ENCODE measurements at places on chromosomes 12 and 14.

DNA sequence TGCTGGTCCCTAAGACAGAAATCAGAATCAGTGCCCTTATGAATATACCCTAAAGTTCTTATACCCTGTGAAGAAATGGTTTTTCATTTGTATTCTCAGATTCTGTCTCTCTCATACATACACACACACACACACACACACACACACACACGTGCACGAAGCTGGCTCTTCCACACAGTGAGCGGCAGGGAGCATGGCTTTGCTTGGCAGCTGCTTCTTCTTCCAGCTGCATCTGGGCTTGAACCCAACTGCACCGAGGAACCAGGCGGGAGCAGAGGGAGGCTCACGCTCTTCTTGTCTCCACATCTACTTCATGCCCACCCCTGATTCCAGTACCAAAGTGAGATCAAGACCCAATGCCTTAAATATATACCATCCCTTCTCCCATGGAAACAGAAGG, 19.4 kb downstream of the GRIN2B start:
- DNase-seq = no peak

DNA sequence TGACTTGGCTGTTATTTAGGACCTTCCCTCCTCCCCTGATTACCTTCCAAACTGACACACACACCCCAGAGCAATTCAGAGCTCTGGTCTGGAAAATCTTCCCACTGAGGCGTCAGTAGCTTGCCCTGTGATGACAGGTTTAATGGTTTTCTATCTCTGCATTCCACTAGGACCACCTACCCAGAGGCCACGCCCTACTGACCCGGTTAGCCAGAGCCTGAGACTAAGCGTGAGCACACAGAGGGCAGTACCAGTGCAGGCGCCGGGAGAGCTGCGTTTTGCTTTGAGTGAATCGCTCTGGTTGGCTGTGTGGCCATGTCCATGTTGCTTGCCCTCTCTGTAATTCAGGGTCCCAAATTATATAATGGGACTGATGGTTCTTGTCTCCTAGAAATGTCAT, 36.2 kb upstream of the ATP2A2 start:
- no peak for DNase-seq

GRCh38 chr14:63881926-63882325, 29.1 kb downstream of the SYNE2 start:
- DNase-seq = no peak

GRCh38 chr14:61416591-61416990, 95.2 kb downstream of the PRKCH start:
- no peak for DNase-seq

GRCh38 chr12:24398605-24399004, 449.1 kb upstream of the SOX5 start:
- DNase-seq = no peak

DNA sequence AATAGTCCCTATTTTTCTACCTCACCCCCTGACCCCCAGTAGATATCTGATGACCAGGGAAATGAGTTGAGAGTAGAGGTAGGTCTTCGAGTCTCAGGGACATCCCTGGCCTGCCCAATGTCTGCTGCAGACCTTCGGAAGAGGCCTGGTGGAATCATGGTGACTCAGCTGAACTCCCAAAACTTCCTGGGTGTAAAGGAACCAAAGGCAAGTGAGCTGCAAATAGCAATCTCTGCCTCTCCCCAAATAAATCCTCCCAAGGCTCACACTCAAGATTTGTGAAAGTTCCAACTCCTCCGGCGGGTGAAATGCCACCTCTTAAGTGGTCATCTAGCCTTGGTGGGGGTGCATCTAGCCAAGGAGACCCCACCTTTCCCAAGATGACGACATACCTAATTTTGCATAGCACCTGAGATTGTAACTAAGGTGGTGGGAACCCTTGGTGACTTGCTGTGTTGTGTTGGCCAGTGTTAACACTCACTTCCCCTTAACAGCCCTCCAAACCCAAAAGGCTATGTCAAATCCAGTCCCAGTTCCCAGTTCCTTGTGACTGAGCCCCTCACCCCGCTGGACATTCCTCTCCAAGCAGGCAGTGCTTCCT, 6.3 kb downstream of the ZFP36L1 start:
- no peak for DNase-seq

GRCh38 chr14:100911665-100912316, 8.3 kb upstream of the RTL1 start:
- no peak for DNase-seq

- DNase-seq = no peak
Observed at GRCh38 chr12:114266536-114266935, 139.4 kb downstream of the TBX5 start.

DNA sequence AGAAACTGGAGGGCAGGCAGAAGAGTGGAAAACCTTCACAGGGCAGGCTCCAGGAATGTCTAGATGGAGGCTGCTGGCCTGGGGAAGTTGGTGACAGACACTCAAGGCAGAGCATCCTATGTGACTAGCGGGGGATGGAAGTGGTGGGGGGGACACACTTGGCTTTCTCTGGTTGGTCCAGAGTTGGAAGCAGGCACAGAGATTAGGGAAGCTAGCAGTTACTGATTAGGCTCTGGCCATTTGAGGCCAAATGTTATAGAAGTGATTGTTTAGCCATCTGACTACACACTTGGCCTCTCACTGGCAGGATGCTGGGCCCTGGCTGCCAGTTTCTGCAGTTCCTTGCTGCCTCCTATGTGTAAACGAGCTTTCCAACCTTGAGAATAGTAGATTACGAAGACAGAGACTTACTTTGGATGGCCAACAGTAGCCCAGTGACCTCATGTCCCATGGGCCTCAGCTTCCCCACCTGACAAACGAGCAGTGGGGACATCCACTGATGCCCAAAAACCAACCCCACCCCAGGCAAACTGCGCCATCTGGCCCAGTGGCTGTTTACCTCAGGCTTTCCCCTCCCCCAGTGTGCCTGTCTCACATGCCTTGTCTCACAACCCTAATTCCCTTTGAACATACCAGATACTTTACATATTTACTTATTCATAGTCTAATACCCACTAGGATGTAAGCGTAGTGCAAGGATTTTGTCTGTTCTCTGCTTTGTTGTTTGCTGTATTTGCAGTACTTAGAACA, 102.7 kb downstream of the PAPLN start:
- DNase-seq = no peak

DNA sequence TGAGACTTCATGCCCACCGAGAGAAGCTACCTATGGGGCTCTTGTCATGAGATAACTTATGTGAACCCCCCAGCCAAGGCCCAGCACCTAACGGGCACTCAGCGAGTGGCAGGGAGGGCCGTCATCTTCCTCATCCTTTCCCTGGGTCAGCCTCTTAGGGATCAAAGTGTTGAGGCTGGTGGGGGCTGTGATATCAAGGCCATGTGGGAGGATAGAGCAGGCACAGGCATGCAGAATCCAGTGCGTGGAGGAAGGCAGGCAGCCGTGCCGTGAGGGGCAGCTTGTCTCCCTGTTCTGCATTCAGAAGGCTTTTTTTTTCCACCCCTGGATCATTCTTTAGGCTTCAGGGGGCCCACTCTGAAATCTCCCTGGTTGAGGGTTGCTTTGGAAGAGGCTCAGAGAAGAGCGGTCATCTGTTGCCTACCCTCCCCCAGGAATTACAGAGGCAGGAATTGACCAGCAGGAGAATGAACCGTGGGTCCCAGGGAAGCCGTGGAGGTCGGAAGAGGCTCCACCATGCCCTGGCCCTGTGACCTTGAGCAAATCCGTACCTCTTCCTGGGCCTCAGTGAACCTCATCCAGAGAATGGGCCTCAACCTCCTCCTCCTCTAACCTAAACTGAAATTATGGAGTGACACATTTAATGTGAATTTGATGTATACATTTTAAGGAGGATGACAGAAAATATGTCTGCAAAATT, 62.8 kb downstream of the BEGAIN start:
- DNase-seq = no peak

DNA sequence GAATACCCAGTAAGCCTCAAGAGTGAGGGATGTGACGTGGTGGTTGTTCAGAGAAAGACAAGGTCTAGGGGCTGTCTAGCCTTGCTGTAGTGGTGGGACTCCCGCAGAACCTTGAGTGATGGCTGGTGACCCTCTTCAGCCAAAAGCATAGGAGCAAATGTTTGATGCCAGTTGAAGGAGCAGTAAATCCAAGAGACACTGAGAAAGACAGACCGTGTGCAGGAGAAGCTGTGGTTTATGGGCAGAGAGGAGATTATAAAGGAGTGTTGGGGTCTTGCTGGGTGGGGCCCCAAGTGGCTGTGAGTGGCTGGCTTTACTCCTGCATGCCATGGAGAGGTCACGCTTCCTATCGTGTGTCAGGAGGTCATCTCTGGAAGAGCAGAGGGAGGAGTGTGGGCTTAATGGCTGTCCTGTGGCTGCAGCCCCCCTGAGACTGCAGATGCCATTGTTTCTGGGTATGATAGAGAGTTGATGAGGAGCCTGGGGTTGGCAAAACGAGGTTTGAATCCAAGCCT, 152.0 kb upstream of the CCND2 start:
- DNase-seq = no peak

DNA sequence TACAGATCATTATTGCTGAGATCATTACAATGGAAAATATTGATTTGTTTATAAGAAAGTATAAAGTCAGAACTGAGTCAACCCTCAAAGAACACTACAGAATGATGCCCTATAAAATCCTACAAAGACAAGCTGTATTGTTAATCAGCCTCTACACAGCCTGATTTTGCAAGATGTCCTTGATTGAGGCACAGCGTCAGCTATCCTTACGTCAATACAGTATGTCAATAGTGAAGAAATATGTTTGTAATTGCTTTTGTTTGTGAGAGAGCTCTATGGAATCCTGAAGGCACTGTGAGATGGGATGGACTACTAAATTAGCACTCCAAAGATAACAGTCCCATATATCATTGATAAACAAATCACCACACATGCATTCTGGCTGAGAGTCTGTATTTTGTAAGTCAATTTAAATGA, 70.7 kb downstream of the RASSF9 start:
- DNase-seq = no peak

DNA sequence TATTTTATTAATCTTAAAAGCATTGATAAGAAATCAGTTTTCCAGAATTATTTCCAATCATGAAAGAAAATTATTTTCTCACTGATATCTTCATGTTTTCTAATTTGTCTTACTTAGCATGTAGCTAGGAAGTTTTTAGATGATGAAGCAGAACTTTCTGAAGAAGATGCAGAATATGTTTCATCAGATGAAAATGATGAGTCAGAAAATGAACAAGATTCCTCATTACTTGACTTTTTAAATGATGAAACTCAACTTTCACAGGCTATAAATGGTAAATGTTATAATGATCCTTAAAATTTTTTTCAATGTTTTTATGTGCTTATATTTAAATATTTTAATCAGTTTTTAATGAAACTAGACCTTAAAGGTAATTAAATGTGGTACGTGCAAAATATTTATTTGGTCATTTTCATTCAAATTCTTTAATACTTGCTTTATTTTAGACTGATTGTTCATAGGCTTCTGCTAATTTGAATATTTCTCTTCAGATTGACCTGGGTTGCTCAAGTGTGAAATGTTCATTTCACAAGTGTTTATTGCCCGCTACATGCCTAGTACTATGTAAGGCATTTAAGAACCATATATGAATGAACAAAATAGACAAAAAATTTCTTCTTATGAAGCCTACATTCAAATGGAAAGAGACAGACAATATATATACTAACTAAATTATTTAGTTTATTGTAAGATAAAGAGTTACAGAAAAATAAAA, 49.5 kb downstream of the FANCM start:
- DNase-seq = no peak

- no peak for DNase-seq
Observed at GRCh38 chr12:83763425-83763824, 1076.7 kb downstream of the TMTC2 start.
